ENCODE measurements at places on chromosomes 11 and 22.
A peak's percentile ranks its signal among the peaks of the same experiment; 100 is the strongest.

DNA sequence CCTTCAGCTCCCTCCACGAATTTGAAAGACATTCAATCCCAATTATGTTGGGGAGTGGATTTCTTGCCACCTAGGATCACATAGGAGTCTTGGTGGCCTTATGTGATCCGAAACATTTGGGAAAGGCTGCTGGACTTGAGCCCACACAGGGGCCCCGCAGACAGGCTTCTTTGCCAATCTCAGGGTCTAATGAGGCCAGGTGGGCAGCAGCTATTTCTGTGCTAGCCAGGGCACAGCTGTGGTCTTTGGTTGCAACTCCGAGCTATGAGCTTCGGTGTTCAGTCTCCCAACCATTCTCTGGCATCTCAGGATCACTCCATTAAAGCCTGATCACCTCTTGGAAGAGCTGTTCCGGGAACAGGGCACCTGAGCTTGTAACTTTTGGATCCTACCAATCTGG, 84.4 kb downstream of the TP53I11 start:
- no peak for DNase-seq

GRCh38 chr11:72872012-72872411, 57.8 kb downstream of the ATG16L2 start:
- no peak for DNase-seq

DNA sequence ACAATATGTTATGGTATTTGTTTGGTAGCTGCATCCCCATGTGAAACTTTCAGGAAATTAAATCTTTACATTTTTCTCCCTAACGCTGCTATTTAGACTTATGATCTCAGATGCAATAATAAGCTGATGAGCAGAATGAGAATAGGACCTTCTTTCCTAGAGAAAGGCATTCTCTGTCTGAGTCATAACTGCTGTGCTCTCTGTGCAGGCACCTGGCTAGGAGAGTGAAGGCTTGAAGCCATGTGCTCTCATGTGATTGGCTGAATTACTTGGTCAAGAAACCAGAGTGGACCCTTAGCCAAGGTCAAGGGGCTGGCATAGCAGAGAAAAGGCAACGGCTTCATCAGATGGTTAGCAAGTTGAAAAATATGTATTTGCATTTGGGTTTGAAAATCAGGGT, 185.0 kb downstream of the ADAMTS15 start:
- no peak for DNase-seq

DNA sequence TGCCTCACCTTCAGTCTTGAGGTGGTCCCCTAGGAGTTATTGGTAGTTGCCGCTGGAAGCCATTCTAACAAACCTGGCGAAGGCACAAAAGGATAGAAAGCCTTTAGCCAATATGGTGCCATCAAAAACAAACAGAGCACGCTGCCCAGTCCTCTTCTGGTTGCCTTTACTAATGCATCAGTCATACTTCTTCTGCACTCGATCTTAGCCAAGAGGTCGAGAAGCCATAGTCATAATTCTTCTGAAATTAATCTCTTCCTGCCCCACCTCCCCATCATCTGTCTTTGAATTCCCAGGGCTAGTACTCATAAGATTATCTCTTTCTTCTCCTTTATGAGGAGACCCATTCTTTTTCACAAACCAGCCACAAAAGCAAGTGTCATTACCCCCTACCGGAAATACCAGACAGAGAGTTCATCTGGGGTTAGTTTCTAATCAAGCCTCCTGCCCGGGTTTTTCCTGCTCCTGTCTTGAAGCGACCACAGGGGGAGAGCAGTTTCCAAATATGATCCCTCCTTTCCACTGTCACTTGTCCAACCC, 21.4 kb upstream of the EHF start:
- DNase-seq, result no peak

GRCh38 chr11:20075627-20076026, 84.6 kb downstream of the DBX1 start:
- no peak for DNase-seq

- no peak for DNase-seq
These were observed 2.3 kb upstream of the SYVN1 start for GRCh38 chr11:65136515-65137096.

DNA sequence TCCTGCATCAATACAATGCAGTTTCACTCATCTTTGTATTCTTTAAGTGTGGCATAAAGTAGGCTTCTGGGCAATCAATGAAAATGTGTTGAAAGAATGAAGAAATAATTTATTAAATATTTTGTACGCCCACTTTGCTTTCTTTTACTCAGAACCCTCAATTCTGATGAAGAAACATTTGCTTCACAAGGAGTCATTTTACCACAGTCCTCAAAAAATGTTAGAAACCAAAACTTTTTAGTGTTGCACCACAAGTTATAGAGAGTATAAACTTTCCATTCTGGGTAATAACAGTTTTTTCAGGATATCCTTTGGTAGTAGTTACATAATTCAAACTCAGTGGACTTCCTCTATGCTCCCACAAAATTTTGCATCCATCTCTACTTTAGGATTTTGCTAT, 360.5 kb downstream of the DLG2 start:
- no peak for DNase-seq

GRCh38 chr22:30636226-30637077, 871 bp downstream of the SLC35E4 start:
- peak; percentile 61 for DNase-seq

DNA sequence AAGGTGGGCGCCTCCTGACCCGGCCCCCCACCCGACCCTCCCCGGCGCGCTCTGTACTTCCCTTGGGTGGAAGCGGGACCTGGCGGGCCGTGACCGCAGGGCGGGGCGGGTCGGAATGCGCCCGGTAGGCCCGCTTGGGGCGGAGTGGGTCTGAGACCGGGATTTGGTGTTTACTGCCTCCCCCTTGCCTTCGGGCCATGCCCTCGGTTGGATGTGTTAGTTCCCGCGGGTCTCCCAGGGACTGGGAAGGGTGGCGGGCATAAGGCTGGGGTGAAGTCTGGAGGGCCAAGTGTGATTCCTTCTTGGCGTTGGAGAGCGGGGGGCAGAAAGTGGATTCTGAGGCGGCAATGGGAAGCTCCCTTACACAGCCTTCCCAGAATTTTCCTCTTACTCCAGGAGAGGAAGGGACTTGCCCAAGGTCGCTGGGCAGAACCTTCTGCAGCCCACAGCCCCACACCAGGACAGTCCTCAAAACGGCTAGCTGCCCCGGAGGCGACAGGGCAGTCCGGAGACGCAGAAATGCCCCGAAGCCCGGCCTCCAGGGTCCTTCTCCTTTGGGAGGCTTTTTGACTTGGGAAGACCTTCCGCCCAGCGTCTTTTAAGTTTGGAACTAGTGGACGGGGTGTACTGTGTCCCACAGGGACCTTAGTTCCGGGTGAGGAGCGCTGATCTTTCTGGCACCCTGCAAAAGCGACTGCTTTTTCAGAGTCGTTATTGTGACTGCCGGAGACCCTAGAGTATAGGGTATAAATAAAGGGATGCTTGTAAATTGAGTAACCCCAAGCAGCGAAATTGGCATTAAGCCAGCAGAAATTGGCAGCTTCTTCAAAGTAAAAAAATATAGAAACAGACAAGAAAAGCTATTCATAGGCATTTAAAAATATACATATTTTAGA, 647 bp downstream of the SWAP70 start:
- DNase-seq, result peak; percentile 75

DNA sequence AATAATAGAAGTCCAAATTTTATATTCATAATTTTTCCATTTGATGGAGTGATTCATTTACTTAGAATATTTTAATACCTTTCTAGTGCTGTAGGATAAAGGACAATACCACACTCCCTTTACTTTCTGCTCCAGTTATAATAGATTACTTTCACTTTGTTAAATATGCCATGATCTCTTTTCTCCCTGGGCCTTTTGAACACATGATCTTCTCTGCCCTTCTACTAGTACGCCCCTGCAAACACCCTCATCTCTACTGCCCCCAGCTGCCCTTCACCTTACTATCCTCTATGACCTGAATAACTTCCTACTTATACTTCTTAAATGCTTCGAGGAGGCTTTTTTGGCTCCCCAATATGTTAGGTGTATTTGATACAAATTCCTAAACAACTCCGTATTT, 177.3 kb downstream of the GUCY1A2 start:
- no peak for DNase-seq

DNA sequence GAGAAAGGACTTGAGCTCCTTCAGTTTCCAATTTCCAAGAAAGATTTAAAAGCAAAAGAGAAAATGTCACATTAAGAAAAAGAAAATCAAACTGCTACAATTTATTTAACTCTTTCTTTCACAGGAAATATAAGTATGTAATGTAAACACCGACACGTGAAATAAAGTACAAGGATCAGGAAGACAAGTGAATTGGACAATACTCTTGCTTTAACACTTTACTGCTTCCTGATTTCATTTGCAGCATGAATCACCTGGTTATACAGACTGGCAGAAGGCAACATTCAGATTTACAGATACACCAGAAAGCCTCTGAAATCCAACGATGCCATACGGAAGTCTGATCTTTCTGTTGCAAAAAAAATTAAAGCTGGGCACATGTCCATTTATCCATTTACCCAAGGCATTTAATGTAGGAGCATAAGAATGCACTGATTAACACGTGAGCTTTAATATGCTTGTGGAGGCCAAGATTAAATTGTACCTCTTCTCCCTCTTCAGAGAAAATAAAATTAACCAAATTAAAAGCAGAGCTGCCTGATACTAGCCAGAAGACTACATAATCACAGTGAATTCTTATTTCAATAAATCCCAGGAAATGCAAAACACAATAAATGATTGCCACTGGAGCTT, 16.0 kb upstream of the PPP2R1B start:
- DNase-seq, result no peak

GRCh38 chr11:119983240-119983732, 154.6 kb downstream of the TRIM29 start:
- DNase-seq, result no peak

DNA sequence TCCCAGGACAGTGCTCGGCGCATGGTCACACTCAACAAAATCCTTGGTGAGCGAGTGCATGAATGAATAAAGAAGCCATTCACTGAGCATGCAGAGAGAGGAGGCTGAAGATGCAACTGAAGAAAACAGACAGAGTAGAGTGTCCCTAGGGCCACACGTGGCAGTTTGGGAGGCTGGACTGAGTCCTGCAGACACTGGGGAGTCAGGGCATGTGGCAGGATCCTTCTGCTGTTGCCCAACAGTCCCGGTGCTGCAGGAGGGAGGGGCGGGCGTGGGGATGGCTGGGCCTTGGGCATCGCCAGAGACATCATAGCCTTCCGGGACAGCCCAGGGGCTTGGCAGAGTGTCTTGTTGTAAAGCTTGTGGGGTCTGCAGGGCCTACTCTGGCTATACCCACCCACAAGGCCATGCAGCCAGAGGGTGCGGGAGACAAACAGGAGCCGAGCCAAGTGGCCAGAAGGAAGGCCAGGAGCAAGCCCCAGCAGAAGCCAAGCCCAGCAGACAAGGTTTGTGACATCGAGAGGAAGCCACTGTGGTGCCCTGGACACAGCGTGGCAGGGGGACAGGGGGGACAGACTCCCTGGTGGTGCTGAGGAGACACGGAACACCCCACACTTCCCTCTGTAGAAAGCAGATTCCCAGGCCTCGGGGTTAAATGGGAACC, 26.7 kb upstream of the FBLN1 start:
- DNase-seq, result no peak

GRCh38 chr11:6489306-6489705, 7.8 kb upstream of the DNHD1 start:
- DNase-seq, result no peak

DNA sequence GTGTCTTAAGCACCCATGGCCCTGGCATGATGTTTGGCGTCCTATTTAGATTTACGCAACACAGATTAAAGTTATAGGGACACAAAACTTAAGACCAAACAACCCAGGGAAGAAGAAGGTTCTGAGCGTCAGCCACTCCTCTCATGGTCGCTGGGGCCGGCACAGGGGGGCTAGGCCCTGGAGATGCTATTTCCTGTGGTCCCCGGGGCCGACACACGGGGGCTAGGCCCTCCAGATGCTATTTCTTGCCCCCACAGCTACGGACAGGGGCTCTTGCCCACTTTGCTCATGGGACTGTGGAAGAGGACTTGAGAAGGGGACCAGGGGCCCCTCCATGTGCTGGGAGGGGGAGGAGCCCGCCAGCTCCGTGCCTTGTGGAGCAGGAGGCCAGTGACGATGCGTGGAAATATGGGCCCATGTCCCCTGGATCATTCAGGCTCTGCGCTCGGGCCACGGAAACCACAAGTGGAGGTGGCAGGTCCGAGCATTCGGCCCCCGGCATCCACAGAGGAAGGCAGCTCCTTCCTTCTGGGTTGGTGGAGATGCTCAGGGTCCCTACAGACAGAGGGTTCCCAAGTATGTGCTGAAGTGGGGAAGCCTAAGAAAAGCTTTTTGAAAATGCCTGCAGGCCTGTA, 711.1 kb downstream of the BRD1 start:
- DNase-seq, result no peak

DNA sequence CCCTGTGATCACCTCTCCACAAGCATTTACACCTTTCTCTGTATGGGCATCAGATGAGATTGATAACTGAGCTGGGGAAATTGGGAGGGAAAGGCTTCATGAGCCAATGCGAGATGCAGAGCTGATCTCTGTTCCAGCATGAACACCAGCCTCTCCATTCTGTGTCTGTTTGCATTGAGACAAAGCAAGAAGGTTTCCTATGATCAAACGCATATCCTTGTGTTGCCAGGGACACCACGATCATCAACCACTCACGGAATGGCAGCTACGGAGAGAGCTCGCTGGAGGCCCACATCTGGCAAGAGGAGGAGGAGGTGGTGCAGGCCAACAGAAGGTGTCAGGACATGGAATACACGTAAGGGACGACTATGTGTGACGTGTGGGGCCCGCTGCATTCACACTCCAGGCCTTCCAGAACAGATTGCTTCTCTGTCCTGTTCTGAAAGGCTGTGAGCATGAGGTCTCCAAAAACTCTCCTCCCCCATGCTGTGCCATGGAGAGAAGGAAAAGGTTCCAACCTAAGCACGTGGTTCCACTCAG, 96.4 kb downstream of the AMOTL1 start:
- DNase-seq, result no peak

DNA sequence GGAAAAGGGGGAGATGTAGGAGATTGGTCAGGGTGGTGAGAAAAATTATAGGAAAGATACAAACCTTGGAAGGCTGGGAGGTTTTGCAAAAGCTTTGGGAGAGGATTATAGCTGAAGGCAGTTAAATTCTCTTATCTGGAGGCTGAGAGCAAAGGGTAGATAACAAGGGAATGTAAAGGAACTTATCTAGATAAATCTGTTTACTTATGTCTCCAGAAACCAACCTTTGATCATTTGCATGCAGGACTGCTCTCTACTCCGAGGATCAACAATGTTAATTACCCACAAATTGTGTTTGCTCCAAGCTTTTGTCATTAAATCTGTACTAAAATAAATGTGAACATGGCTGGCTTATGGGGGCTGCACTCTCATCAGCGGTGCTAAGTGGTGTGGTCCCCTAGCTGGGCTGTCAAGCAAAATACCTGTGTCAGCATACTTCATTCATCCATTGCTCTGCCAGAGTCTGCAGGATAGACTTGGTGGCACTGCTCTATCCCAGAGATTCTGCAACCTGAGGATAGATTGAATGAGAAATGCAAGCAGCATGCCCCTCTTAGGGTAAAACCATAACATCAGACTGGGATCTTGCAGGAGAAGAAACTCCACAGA, 1599.2 kb upstream of the TENM4 start:
- DNase-seq, result no peak

- DNase-seq, result no peak
These were observed 23.7 kb upstream of the RPS3 start for GRCh38 chr11:75375626-75376025.

- DNase-seq, result no peak
These were observed 24.3 kb downstream of the PATL1 start for GRCh38 chr11:59644528-59644927.

All from OCI-LY7 (cell line).